ENCODE measurements at places on chromosomes 16 and 17.

DNA sequence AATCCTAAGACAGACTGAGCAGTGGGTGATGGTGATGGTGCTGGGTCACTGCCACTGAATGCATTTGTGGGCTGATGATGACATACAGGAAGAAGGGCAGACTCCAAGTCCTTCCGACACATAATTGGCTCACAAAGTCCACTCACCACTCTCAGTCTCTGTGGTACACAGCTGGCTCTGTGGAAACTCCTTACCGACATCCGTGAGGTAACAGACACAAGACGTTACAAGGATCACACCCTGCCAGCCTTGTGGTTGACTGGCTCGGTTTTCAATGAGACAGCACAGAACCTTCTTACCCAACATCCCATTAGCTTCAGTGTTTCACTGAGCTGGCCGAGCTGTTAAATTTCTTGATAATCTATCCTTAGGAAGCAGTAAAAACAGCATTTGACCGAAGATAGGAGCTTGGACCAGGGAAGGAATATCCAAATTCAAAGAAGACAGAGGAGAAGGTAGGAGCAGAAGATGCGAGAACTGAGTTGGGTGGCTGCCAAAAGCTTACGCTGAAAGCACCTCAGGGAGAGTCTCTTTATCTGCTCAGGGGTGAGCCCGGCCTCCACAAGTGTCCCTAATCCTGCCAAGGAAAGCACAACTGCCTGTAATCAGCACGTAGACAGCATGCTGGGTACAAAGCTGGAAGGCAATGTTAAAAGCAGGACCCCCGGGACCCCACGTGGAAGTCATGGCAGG is 5.5 kb upstream of the MXRA7 start:
- H3K4me3 ChIP-seq = no peak overlapping the region
- H3K27me3 ChIP-seq = no peaks in the 10 kb centered on the region
- H3K36me3 ChIP-seq = peaks cover 73% of the 10 kb centered on the region
- DNase-seq = no peak

DNA sequence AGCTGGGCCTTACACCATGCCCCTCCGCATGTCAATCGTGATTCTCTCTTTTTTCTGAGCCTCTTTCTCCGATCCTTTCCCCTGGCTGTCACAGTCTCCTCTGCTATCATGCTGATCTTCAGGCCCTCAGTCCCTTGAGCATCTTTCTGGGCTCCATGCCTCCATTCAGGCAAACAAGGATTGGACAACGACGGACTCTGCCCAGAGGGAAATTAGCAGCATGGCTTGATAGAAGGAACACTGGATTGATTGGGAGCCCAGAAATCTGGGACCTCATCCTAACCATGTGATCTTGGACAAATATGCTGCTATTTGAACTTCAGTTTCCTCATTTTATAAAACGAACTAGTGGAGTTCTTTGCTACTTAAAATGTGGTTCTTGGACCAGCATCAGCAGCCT is 19.6 kb upstream of the PHF12 start:
- peaks cover 2% of the 10 kb centered on the region for H3K27me3 ChIP-seq
- no peak overlapping the region for H3K4me3 ChIP-seq
- peaks cover 24% of the 10 kb centered on the region for H3K4me1 ChIP-seq
- DNase-seq = no peak
- H3K27ac ChIP-seq = no peak overlapping the region

- H3K4me3 ChIP-seq = no peak overlapping the region
- H3K27me3 ChIP-seq = no peaks in the 10 kb centered on the region
- H3K27ac ChIP-seq = no peak overlapping the region
- no peaks in the 10 kb centered on the region for H3K4me1 ChIP-seq
Observed at GRCh38 chr16:11972128-11972527, 4.4 kb upstream of the SNX29 start.

GRCh38 chr17:2897605-2898004 is 101.4 kb downstream of the RAP1GAP2 start:
- H3K4me1 ChIP-seq = no peaks in the 10 kb centered on the region
- no peaks in the 10 kb centered on the region for H3K27me3 ChIP-seq
- no peak for DNase-seq
- H3K27ac ChIP-seq = no peak overlapping the region

DNA sequence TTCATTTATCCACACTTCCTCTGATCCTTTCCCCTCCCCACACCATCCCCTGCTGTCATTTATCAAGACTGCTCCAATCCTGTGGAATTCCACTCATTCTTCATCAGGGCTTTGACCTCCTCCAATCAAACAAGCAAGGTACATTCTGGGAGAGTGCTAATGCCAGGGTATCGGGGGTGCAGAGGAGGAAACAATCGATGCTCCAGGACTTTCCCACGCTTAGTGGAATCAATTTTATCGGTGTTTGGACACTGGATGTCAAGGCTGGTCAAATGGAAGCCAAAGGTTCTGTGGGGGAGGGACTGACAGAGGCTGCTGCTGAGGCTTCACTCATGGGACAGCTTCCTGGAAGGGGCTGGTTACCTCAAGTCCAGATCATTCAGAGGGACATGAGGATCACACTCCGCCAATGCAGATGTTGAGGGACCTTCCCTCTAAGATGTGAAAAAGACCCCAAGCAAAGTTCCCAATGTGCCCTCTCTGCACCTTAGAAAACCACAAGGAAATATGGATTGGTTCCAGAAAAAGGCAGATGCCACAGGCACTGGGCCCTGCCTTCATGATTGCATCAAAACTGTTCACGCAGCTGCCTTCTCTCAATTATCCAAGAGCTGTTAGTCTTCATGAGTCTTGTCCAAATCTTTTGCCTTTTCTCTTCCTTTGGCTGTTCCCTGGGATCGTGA is 44.7 kb upstream of the SOX9 start:
- no peak overlapping the region for H3K4me3 ChIP-seq
- no peak overlapping the region for H3K27ac ChIP-seq
- peaks cover 5% of the 10 kb centered on the region for H3K4me1 ChIP-seq
- peaks cover 7% of the 10 kb centered on the region for H3K27me3 ChIP-seq

All from endodermal cell (in vitro differentiated cells).